ENCODE measurements at places on chromosomes 4 and X.
A peak's percentile ranks its signal among the peaks of the same experiment; 100 is the strongest.

GRCh38 chr4:134777606-134778005 lies 576.0 kb upstream of the PABPC4L start:
- DNase-seq: no peak

- no peak for DNase-seq
Observed at GRCh38 chrX:40278340-40279090, 180.8 kb upstream of the BCOR start.

- DNase-seq: no peak
Observed at GRCh38 chrX:124010157-124010556, 48.7 kb downstream of the STAG2 start.

GRCh38 chrX:8140986-8141744 lies 29.9 kb downstream of the VCX2 start:
- no peak for DNase-seq

DNA sequence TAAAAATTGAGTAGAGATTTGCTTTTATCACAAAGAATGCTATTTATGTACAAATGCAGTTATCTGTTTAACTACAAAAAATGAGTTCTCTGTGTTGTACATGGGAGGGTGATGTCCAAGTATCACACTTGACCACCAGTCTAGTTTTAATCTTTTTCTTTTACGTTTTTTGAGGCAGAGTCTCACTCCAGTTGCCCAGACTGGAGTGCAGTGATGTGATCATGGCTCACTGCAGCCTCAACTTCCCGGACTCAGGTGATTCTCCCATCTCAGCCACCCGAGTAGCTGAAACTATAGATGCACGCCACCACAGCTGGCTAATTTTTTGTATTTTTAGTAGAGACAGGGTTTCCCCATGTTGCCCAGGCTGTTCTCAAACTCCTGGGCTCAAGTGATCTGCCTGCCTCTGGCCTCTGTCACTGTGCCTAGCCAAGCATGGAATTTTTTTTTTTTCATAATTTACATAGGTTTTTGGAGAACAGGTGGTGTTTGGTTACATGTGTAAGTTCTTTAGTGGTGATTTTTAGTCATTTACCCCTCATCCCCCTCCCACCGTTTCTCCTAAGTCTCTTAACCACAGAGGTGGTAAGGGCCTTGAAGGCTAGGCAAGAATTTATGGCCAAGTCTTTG lies 47.9 kb upstream of the RPA4 start:
- no peak for DNase-seq

DNA sequence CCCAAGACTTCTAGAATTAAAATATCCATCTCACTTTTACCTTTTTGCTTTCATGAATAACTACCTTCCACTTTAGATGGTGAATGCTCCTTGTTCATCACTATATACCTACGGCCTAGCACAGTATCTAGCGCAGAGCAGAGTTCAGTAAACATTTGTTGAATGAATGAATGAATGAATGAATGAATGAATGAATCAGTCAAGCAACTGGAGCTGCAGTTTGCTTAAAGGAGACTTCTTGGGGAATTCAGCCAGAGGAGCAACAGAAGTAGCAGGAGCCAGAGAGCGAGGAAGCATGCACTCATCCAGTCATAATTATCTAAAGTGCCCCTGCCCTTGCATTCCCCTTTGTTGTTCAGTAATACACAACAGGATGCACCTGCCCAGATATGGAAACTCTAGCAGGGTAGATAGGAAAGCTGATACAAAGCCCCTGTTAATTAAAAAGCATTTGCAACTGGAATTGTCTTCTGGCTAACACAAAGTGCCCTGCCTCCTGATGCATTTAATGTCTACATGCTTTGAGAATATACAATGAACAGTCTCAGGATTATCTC lies 103.0 kb upstream of the MBNL3 start:
- no peak for DNase-seq

DNA sequence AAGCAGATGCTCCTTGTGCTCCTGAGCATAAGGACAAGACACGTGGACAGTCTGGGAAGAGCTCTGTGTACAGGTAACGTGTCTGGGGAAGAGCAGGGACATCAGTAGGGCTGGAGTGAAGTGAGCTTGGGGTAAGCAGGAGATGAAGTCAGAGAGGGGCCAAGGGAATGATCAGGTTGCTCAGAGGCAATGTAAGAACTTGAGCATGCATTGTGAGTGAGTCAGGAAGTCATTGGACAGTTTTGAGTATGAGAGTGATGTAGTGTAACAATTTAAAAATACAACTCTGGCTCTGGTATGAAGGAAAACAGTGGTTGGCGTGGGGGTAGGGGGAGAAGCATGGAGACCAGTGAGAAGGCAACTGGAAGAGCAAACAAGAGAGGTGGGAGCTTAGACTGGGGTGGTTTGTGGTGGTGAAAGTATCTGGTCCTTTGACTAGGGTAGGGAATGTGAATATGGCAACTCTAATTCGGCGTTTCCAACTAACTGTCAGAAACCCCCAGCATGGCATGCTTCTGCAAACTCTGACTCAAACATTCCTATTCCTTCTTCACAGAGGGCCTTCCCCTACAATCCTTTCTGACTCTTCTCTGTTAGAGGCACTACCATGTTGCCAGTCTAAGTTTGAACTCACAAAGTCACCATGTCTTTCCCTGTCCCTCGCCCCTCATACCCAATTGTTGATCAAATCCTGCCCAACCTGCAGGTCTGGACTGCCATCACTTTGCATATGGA lies 57.2 kb downstream of the STBD1 start:
- no peak for DNase-seq

DNA sequence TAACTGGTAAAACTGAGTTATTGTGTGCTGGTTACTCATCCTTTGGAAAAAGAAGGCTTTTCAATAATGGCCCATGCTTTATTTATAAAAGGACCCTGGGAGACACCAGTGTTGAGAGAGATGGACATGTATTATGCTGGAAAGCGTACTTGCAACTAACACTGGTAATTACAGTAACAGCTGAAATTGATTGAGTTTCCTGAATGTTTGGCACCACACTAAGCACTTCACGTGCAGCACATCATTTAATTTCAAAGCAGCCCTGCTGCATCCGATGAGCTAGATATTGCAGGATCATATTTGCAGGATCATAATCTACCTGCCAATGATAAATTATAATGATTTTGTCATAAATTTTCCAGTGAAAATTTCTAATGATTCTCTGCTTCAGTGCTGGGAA lies 81.5 kb downstream of the QRFPR start:
- DNase-seq: no peak

DNA sequence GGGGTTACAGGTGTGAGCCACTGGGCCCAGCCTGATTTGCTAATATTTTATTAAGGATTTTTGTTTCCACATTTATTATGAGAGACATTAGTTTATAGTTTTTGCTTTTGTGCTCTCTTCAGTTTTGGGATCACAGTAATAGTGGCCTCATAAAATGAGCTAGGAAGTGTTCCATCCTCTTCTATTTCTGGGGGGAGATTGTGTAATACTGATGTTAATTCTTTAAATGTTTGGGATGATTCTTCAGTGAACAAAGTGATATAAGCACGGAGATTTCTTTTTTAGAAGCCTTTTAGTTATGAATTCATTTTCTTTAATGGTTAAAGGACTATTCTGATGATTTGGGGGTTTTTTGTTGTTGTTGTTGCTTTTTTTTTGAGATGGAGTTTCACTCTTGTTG lies 41.3 kb downstream of the RBMX start:
- DNase-seq: no peak

DNA sequence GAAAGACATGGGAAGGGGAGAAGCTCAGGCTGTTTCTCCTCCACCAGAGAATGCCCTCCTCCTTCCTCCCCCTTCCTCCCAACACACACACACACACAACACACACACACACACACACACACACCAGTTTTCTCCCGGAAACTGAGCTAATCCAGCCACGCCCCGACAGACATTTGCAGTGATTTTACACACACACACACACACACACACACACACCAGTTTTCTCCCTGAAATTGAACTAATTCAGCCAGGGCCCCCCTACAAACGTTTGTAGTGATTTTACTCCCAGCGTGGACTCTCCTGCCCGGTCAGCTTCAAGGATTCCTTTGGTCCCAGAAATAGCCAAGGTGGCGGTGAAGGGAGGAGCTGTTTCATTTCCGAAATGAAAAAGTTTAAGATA lies 32.9 kb upstream of the STX18 start:
- DNase-seq: peak; percentile 82

GRCh38 chr4:70895405-70895804 lies 6.8 kb upstream of the MOB1B start:
- no peak for DNase-seq

GRCh38 chr4:820230-821172 lies 5.4 kb downstream of the CPLX1 start:
- DNase-seq: no peak

- no peak for DNase-seq
Observed at GRCh38 chr4:110629214-110629754, 6.4 kb upstream of the PITX2 start.

DNA sequence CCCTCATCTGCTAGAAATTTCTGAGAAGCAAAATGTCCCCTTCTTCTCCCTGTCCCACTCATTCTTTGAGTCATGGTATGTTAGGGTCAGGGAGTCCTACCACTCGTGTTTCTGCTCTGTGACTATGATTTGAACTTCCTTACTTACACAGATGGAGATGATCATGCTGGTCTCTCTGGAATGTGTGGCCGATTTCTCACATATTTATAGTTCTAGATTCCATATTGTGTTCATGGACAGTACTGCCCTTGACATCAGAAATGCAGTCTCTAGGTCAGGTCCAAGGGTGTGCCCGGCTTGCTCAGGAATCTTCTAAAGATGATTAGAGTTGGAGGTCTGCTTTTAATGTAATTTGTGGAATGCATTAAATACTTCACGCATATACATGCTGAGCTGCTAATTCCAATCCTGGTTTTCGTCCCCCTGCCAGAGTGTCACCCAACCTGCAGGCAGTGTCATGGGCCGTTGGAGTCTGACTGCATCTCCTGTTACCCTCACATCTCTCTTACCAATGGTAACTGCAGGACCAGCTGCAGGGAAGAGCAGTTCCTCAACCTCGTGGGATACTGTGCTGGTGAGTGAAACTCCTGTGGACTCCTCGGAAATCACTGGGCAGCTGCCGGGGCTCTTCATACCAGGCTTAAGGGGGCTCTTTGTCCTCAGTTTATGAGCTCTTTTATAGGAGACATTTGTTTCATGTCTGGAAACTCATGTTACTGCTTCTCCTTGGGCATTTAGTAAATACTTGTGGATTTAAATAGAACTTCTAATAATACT lies 214.1 kb upstream of the ANXA3 start:
- DNase-seq: no peak

DNA sequence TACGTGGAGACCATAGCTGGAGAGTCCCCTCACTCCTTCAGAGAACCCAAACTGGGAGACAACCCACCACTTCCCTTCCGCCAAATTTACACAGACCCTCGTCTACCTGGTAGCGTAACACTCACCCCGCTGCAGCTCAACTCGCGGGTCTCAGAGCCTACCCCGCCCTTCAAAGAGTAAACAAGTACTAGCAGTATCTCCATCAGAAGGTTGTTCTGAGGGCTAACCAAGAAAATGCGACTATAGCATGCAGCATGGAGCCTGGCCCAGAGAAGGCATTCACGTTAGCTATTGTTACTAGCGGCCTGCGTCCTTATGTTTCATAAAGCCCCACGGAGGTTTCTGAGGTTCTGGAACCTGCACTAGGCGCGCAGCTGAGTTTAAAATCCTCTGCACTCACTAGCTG lies 531 bp upstream of the MANBA start:
- DNase-seq: no peak

GRCh38 chr4:173319696-173320095 lies 14.5 kb downstream of the HMGB2 start:
- DNase-seq: no peak

GRCh38 chr4:1200425-1201035 lies 28.1 kb upstream of the SPON2 start:
- peak; percentile 76 for DNase-seq

- DNase-seq: no peak
Observed at GRCh38 chrX:155857561-155857960, 23.6 kb upstream of the VAMP7 start.

DNA sequence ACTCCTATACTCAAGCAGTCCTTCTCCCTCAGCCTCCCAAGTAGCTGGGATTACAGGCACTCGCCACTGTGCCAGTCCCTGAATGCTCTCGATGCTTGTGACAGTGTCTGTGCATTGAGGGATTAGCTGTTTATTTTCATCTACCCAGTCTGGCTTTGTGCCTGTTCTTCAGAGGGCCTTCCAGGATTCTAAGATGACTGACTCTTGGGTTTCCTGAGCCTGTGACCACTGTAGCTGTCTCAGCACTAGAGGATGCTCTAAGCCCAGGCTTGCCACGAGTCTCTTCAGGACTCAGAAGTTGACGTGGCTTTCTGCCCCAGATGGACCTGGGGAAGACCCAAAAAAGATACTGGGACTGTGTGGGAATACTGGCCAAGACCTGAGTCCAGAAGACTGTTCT lies 201.4 kb downstream of the ARHGAP10 start:
- no peak for DNase-seq

DNA sequence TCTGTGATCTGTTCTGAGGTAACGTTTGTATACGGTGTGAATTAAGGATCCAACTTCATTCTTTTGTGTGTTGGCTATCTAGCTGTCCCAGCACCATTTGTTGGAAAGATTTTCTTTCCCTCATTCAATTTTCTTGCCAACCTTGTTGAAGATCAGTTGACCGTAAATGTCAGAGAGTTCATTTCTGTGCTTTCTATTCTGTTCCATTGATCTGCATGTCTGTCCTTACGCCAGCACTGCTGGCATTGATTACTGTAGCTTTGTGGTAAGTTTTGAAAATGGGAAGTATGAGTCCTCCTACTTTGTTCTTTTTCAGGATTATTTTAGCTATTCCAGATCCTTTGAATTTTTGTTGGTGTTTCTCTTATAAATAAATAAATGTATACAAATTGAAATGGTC lies 60.8 kb downstream of the MTMR1 start:
- no peak for DNase-seq

- DNase-seq: no peak
Observed at GRCh38 chr4:152115794-152116193, 355.0 kb upstream of the GATB start.

DNA sequence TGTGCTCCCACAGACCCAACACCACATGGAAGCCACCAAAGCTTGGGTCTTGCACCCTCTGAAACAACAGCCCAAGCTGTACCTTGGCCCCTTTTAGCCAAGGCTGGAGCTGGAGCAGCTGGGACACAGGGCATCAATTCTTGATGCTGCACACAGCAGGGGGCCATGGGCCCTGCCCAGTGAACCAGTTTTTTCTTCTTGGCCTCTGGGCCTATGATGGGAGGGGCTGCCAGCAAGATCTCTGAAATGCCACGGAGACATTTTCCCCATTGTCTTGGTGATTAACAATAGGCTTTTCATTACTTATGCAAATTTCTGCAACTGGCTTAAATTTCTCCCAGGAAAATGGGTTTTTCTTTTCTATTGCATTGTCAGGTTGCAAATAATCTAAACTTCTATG lies 49.0 kb downstream of the SPANXA2 start:
- no peak for DNase-seq

All from left lung (tissue), 14 donors.